ENCODE measurements at places on chromosomes 5 and 9. TPM values are rescaled to one million over a fixed set of nuclear protein-coding genes. Genes with fewer than 3 reads are reported as not detected.

DNA sequence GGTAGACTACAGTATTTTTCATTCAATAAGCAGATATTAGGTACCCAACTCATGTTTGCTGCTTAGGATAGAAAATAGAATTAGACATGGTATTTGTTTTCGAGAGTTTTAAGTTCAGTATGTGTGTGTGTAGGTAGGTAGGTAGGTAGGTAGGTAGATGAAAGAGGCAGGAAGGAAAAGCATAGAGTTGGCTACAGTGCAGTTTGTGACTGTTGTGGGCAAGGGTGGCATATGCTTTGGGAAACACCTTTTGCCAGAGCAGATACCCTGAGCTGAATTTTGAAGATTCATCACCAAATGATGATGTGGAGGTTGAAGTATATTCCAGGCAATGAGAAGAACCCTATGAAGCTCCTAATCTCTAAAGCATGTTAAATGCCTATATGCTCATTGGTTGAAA lies 20.0 kb upstream of the PCSK5 start:
- DNase-seq = no peak

GRCh38 chr9:91035825-91036208 lies 234.2 kb downstream of the SYK start:
- no peak for DNase-seq

GRCh38 chr9:106307670-106308069 lies 555.3 kb upstream of the ZNF462 start:
- no peak for DNase-seq

- DNase-seq = no peak
These were observed 111.9 kb downstream of the ROR2 start for GRCh38 chr9:91837981-91838731.

- DNase-seq = no peak
These were observed 123.0 kb upstream of the GRIA1 start for GRCh38 chr5:153367466-153367865.

GRCh38 chr9:5876026-5876425 lies 14.7 kb upstream of the MLANA start:
- DNase-seq = no peak

GRCh38 chr5:15446552-15446951 lies 53.4 kb upstream of the FBXL7 start:
- DNase-seq = no peak

DNA sequence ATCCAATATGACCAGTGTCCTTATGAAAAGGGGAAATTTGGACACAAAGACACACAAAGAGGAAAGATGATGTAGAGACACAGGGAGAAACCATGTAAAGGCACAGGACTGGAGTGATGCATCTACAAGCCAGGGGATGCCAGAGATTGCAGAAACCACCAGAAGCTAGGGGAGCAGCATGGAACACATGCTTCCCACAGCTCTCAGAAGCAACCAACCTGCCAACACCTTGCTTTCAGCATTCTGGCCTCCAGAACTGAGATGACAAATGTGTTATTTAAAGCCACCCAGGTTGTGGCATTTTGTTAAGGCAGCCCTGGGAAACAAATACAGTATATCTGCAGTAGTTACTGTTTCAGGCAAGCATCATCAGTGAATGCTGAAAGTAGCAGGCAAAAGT lies 23.2 kb downstream of the DAP start:
- DNase-seq = no peak

DNA sequence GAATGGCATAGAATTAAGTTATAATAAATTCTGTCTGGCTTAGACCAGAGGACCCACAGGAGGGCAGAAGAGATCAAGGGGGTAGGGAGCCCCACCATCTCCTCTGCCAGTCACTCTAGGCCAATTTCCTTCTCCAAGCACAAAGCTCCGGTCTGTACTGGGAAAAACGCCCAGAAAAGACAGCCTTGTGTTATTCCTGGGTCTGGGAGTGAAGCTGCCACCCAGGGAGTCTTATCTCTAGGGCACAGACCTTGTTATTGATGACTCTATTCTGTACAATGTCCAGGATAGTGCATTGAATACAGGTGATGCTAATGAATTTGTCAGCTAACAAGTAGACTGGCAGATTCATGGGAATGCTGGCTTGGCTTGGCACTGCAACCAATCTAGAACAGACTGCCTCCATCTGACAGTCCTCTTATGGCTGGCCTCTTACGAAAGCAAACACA lies 60.7 kb downstream of the MED27 start:
- no peak for DNase-seq

DNA sequence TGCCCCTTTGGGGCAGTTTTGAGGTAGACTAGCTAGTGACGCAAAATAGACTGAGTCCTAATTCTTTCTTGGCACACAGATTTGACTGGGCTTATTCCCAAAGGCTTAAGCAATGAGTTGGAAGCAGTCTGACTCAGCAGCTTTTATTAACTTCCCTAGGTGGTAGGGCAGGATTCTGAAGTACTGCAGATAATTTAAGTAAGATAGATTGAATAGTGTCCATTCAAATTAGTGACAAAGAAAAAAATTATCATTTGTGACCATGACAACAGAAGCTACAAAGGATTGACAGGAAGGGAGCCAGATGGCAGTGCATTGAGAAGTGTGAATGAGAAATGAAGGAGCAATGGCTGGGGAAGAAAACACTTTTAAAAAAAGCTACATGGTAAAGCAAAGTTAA lies 649.4 kb downstream of the CDH9 start:
- DNase-seq = no peak

DNA sequence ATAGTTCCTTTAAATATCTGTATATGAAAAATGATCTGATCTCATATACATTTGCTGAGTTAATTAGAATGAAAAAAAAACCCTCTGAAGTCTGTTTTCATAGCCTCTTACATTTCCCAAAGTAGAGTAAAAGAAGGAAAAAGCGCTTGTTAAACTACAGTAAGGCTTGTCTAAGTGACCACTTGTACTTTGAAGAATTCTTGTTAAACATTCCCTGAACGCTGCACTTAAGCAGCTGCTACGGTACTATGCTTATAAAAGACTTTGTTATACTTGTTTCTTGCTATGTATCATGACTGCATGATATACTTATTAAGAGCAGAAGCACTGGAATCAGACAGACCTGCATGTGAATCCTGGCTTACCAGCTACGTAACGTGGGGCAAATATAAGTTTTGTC lies 81.7 kb upstream of the MTAP start:
- DNase-seq = no peak

DNA sequence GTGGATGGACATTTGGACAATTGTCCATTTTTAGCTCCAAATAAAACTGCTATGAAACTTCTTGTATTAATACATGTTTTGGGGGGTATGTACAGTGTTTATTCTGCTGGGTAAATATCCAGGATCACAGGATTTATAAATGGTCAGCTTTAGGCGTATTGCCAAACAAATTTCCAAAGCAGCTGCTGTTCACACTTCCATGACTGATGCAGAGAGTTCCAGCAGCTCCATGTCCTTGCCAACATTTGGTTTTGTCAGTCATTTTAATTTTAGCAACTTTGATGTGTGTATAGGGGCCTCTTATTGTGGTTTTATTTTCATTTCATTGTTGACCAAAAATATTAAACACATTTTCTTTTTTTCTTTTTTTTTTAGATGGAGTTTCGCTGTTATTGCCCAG lies 9.8 kb upstream of the SUSD1 start:
- no peak for DNase-seq

- no peak for DNase-seq
These were observed 48.8 kb downstream of the MLANA start for GRCh38 chr9:5939530-5939929.

DNA sequence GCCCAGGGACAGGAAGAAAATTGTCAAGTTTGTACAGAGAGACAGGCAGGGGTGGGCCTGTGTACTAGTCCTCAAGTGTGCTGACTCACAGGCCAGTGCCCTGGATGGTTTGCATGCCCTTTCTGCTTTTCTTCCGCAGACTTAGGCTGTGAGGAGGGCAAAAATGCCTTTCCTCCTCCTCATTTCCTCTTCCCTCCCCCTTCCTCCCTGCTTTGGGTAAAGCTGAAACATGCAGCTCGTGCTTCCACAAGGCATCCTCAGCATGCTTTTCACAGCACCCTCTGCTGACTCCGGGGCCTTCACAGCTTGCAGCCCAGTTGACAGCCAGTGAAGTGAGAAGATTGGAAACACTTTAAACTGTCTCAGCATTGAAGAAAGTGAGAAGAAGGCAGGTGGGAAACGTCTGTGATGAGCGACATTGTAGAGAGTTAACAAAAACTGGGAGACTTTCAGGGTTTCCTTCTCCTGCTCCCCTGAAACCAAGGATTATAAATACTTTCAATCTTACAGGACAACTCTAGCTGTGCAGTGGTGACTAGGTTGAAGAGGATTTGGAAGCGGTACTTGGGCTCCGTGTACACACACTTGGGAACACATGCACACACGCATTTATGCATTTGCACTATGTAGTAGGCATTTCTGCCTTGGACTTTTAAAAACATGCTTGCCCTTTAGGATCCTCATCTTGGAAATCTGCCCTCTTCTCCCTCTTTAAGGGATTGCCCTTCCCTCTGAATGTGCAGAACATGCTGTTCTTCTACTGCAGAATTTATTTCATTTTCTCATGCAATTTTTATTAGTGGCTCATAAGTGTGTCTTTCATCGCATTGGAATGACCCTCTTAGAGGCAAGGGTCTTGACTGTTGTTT lies 138.8 kb downstream of the GRIA1 start:
- DNase-seq = peak; percentile 2

- DNase-seq = no peak
These were observed 6.8 kb downstream of the SNX30 start for GRCh38 chr9:112757282-112757883.

DNA sequence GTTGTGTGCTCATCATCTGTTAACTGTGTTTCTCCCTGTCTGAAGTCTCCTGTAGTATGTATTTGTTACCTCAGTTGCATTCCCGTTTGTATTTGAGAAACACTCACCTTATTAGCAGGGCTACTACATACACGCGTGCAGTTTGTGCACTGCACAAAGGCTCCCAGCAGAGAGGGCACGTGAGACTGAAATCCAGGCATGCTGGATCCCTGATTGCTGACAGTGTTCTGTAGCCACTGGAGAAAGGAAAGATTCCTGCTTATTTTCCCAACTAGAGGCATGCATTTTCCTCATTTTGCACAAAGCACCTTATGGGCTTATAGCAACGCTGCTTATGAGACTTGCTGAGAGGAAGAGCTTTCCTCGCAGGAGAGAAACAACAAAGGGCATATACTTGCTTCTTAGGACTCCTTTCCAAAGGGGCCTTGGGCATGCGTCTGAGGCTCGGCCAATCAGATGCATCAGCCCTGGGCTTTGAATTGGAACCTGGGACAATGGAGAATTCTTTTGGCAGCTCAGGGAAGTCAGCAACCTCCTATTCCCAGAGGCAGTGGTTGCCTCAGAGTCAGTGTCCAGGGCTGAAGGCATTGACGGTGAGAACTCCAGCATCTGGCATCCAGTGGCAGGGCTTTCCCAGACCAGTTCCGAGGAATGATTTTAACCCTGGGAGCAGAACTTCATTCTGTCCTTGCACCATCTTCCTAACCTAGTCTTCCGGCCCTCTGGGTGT lies 9.9 kb upstream of the MEGF10 start:
- no peak for DNase-seq

DNA sequence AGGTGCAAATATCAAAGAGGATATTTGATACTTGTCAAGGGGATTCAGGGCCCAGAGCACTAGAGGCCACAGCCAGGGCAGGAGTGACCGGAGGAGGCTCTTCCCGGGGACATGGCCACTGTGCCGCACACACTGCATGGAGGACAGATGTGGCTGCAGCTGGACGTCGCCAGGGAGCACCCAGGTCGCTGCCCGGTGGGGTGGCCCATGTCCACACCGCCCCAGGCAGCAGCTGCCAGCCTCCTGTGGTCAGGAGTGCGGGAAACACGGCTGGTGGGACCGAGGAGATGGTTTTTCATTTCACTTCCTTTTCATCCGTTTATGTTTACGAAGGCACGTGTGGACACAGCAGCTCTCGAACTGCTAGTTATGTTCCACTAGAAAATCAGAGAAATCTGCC lies 15.1 kb downstream of the SEC16A start:
- no peak for DNase-seq

IL17B gene
- polyA plus RNA-seq = 1.4 TPM

OR1J2 gene
- polyA plus RNA-seq = not detected

OLFM1 gene
- polyA plus RNA-seq = 3.3 TPM

FAM219A gene
- 13.0 TPM for polyA plus RNA-seq

MACROH2A1 gene
- polyA plus RNA-seq = 242 TPM

PCDHB10 gene
- 7.2 TPM for polyA plus RNA-seq

TXNDC8 gene
- not detected for polyA plus RNA-seq

SLC6A7 gene
- polyA plus RNA-seq = 0.12 TPM

Data from left kidney (tissue), 8 donors.